CD4-positive, alpha-beta T cell treated with Interferon alpha-2 for 1 hour (primary cell): ENCODE measurements at places on chromosomes 3 and 15.

- DNase-seq, result no peak
Measured at GRCh38 chr15:98866511-98866910, 141.1 kb downstream of the PGPEP1L start.

- DNase-seq, result no peak
Measured at GRCh38 chr15:72566973-72567372, 87.5 kb upstream of the GOLGA6B start.

GRCh38 chr3:42665050-42665878 is 11.8 kb downstream of the ZBTB47 start:
- DNase-seq, result no peak

GRCh38 chr3:94323596-94323995 is 260.7 kb downstream of the NSUN3 start:
- no peak for DNase-seq

DNA sequence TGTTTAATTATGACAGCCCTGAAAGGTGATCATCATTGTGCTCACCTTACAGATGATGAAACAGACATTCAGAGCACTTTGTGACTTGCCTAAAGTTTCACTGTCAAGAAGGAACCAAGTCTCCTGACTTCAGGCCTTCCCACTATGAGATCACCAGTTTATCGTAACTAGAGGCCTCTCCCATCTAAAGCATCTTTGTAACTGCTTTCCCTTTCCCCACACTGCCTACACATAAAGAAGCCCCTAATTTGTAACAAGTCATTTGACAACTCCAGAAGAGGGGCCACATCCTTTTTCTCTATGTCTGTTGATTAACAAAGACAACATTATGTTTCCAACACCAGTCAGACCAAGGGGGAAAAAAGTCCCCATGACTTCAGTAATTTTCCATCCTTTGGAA is 1.1 kb downstream of the KLHL6 start:
- peak; percentile 24 for DNase-seq

DNA sequence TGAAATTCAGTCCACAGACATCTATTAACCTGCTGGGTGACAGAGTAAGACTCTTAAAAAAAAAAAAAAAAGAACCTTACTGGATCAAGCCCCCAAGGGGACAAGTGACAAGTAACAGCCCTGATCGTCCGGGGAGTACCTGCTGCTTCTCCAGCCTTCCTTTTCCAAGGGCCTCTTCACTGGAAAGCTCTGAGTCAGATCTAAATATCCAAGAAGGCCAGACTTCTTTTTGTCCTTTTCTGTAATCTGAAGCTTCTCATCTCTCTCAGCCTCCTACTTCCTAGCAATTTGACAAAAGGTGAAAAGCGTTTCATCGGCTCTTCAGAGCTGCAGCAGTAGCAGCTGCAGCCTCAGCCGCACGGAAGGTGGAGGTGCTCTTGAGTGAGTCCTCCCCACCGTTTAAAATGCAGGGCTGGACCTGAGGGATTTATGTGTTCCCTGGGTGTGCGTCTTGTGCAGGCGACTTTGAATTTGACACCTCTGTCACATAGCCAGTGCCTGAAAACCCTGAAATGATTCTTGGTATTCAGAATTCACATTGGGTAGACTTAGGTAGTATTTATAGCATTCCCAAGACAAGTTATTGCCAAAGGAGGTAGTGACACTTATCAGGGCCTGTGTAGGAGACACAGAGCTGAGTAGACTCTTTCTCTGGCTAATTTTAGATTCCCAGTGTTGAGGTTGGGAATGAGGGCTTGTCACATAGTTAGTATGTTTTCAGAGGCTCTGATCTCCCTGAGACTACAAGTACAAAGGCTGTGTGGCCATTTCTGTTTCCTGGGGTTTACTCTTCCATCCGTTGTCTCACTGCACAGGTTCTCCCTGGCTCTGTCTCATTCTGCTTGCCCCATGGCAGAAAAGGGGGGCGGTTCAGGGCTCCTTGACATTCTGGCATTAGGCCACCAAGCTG is 291.2 kb upstream of the C2CD4B start:
- DNase-seq, result no peak

DNA sequence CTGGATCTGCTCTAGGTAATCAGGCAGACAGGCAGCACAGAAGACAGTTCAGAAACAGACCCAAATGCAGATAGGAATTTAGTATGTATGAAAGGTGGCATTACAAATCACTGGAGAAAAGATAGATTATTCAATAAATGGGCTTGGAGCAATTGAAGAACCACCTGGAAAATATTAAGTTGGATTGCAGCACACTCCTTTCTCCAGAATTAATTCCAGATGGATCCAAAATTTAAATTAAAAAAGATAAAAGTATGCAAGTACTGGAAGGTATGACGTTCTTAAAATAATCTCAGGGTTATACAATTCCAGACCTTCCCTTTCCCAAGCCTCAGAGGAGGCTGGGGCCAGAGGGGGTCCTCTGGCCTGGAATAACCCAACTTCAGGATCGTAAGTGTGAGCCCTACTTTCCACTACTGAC is 32.5 kb downstream of the HRH1 start:
- DNase-seq, result no peak

GRCh38 chr15:89767411-89767915 is 8.7 kb upstream of the MESP2 start:
- no peak for DNase-seq

- no peak for DNase-seq
Measured at GRCh38 chr3:152718810-152719209, 116.1 kb upstream of the P2RY1 start.

DNA sequence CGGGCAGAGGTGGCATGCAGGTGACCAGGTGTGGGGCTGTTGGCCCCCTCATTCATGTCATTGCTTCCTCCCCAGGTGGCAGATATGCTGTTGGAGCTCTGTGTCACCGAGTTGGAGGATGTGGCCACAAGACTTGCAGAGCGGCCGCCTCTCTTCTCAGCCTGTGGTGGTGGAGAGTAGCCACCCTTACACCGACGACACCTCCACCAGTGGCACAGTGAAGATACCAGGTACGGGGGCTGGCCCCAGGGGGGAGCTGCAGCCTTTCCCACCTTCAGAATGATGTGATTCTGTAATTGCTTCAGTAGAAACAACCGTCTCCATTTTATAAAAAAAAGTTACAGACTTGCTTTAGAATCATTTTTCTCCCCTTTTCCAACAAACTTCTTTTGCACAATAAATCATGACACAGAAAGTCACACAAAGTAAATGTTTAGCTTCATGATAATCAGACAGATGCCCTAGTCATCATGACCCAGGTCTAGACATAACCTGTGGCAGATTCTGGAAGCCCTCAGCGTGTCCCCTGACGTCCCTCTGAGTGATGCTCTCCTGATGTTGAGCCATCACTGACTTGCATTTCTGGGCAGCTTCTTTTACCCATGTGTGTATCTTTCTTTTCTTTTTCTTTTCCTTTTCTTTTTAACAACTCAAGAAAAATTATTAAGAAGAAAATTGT is 76.0 kb upstream of the FAN1 start:
- no peak for DNase-seq

DNA sequence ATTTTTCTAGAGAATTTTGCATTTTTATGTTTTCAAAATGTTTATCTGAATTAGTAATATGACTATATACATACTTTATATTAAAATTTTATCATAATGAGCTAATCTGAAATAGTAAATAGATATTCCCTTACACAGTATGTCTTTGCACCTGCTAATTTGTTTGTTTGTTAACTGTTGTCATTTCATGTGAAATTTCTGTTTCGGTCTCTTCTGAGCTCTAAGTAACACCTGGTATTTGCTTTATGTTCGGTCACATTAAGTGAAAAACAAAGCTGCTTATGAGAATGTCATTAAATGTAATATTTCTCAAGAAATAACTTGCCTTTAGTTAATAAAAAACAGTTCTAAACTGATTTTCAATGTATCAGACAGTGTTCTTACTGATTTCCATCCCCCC is 61.1 kb downstream of the FNDC3B start:
- no peak for DNase-seq

- peak; percentile 27 for DNase-seq
Measured at GRCh38 chr3:67685499-67685898, 31.1 kb upstream of the SUCLG2 start.

GRCh38 chr15:88255484-88256278 is 858 bp downstream of the NTRK3 start:
- DNase-seq, result no peak

GRCh38 chr3:48595526-48596121 is 495 bp upstream of the COL7A1 start:
- no peak for DNase-seq

DNA sequence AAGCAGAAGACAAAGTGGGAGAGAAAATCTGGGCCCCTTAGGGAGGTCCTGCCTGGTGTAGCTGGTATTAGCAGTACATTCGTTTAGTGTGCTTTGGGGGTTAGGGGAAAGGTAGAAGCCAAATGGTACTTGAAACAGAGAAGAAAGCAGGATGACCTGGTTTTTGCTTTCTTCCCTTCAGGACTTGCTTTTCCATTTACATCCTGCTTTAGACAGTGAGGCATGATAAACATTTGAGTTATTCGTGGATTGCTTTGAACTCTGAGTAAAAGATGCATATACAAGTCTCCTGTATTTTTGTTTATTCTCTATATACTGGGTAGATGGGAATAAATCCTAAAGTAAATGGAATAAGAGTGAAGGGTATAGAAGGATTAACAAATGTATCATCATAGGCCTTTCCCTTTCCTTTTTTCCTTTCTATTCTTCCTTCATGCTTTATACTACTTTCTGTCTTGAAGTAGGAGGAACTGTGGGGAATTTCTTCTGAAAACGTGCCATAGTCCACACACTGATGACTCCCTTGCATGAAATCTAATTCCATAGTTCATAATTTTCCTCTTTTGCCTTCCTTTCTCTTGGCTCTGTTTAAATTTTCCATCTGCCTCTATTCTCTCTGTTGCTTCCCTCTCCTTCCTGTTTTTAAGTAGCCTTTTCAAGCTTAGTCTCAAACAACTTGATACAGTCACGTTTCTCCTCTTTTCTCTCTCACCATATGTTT is 139.5 kb upstream of the RBMS3 start:
- no peak for DNase-seq

GRCh38 chr3:170352936-170353335 is 4.6 kb upstream of the SKIL start:
- peak; percentile 17 for DNase-seq

- DNase-seq, result peak; percentile 20
Measured at GRCh38 chr3:42387802-42388651, 22.4 kb downstream of the LYZL4 start.

GRCh38 chr3:105747696-105748095 is 121.1 kb downstream of the CBLB start:
- no peak for DNase-seq

GRCh38 chr3:52073490-52073889 is 17.1 kb upstream of the DUSP7 start:
- DNase-seq, result no peak

GRCh38 chr15:73908030-73908821 is 18.0 kb upstream of the LOXL1 start:
- peak; percentile 74 for DNase-seq

- no peak for DNase-seq
Measured at GRCh38 chr3:54228806-54229205, 106.5 kb downstream of the CACNA2D3 start.

- DNase-seq, result no peak
Measured at GRCh38 chr15:29054171-29055045, 168.6 kb downstream of the APBA2 start.

GRCh38 chr15:73681856-73682599 is 2.2 kb upstream of the CD276 start:
- DNase-seq, result no peak

- peak; percentile 93 for DNase-seq
Measured at GRCh38 chr15:90594301-90594738, 64.6 kb downstream of the CRTC3 start.

DNA sequence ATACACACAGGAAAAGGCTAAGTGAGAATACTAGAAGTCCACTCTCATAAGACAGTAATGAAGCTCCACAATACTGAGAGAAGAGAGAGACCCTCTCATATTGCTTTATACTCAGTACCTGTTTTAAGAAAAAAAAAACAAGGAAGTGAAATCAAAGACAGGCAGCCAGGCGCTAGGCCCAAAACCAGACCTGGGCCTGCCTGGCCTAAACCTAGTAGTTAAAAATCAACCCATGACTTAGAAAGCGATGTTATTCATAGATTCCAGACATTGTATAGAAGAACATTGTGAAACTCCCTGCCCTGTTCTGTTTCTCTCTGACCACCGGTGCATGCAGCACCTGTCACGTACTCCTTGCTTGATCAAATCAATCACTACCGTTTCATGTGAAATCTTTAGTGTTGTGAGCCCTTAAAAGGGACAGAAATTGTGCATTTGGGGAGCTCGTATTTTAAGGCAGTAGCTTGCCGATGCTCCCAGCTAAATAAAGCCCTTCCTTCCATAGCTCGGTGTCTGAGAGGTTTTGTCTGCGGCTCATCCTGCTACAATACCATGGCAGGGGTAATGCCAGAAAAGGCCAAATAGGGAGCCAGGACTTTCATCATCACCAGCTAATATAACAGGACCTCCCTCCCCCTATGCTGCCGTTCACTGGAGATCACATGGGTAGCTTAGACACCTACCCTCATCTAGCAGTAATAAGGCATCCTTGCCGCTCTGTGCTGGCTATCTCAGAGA is 1294.1 kb downstream of the NSUN3 start:
- DNase-seq, result no peak

DNA sequence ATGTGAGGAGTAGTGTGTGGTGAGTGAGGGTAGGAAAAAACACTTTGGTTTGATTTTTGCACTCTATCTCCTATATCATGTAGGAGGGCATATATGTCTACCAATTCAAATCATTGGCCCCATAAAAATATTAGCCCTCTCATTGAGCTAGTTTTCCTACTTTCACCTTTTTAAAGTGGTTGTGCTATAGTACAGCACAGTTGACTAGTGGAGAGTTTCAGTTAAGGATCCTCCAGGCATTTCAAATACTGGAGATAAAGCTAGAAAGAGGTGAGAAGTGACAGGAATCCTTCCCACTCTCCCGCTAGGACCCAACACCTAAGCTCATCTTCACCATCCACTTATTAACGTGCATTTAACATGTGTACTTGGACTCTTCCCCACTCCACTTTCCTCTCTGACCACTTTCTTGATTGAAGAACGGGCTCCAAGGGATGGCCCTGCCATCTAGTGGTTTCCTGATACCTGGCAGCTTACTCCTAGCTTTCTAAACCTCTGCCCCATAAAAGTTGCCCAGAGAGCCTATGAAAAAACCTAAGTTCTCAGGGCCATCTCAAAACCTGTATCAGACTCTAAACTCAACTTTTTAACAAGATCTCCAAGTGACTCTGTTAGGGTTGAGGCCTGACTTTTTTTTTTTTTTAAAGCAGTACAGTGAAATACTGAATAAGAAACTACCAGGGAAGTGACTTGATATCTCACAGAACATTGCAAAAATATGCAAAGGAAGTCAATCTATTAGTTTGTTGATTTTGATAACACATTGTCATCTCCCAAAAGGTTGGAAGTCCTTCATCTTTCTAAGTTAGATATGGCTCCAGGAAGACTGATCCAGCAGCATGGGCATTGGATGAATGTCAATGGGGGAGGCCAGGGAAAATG is 17.9 kb downstream of the IL12A start:
- peak; percentile 9 for DNase-seq

DNA sequence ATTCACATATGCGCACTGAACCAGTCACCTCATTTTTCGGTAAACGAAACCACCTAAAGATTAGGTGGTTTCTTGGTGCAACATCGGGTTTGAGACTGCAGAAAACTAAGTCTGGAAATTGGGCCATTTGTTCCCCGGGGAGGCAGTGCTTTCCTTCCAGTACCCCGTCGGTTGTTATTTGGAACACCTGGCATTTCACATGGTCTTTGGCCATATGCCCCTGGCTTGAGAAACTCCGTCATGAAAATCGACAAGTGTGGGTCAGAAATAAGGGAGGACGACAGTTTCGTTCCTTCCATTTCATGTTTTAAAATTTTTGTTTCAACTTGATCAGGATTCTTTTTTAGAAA is 544 bp upstream of the GATM start:
- no peak for DNase-seq

- DNase-seq, result no peak
Measured at GRCh38 chr3:192879346-192880031, 38.2 kb downstream of the MB21D2 start.

GRCh38 chr3:172232579-172233212 is 193.3 kb downstream of the FNDC3B start:
- DNase-seq, result no peak
